GDM1 (cell line): ENCODE measurements at places on chromosomes 5 and 9.

DNA sequence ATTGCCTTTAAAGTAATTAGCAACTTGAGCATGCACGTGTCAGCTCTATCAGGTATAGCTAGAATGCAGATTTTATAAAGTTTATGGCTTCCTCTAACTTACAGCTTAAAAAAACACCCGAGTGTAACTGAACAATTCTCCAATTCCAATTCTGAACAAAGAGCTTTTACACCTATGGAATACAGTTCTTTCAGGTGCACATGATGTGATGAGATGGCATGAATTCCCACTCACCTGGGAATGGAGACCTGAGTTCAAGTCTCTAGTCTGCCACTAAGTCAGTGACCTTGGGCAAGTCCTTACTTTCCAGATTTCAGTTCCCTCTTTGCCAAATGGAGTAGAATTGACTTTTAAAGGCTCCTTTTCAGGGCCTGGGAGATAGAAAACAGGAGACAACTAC, 1.8 kb downstream of the ZFAND5 start:
- no peak for DNase-seq

GRCh38 chr9:84754461-84754860, 84.9 kb downstream of the NTRK2 start:
- no peak for DNase-seq

- DNase-seq, result no peak
Observed at GRCh38 chr9:112041536-112042243, 133.4 kb downstream of the SUSD1 start.

DNA sequence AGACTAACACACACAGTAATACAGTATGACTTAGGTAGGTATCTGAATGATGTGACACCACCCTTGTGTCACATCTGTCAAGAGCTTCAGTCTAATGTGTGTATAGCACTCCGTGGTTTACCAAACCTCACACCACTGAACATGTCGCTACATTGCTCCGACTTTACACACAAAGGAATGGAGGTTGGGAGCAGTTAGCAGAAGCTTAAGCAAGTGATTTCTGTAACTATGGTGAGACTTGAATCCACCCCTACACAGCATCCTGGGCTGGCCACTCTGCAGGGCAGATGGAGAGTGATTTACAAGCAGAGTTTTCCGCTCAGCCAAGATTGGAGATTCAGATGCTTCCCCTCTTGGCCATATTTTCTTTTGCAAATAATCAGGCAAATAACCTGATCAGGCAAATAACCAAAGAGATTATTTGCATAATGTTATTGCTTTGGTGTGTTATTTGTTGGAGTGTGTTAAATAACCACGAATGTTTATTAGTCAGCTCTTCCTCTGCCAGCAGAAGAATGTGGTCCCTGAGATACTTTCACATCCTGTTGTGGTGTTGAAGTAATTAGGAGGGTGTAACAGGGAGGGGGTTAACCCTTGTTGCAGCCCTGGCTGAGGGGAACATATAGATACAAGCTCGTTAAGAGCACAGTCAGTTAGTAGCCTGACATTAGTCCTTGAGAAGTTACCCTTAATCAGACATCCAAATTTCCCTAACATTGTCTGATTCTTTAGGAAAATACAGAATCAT, 92.8 kb downstream of the SNX18 start:
- DNase-seq, result peak; percentile 3
